NCI-H1417 treated with DMSO at 0.1 percent for 48 hours (cell line): ENCODE measurements at places on chromosomes 13 and 19.

DNA sequence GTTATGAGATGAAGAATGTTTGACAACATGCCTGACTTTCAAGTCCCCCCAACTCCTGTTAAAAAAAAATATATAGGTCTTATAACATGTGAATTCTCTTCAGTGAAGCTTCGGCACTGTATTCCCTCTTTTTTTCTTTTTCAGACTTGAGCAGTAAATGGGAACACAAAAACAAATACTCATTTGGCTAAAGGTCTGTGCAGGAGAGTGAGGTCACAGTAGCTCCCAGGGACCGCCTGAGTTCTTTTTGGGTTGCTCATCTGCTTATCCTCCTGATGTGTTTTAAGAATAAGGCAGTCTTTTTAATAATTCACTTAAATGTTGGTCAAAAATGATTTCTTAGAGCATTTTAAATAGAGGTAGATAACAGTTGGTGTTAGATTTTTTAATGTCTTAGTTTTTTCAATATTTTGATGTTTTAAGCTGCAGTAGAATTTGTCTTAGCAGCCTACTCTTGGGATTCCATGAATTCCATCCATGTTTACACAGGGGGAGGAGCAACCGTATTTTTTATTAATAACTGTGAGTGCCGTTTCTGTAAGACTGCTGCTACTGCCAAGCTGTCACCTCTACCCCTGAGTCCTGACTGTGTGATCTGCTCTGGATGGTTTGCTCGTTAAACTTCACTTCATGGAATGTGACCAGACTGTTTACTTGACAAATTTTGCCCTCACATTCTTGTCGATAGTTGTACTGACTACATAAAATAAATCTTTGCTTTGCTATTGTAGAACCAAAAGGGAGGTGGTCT, 14.9 kb downstream of the HNRNPM start:
- no peak for DNase-seq

- no peak for DNase-seq
These were observed 2.5 kb downstream of the SLC1A5 start for GRCh38 chr19:46785980-46786235.

GRCh38 chr19:46019270-46019669, 3.6 kb downstream of the PGLYRP1 start:
- DNase-seq: no peak

DNA sequence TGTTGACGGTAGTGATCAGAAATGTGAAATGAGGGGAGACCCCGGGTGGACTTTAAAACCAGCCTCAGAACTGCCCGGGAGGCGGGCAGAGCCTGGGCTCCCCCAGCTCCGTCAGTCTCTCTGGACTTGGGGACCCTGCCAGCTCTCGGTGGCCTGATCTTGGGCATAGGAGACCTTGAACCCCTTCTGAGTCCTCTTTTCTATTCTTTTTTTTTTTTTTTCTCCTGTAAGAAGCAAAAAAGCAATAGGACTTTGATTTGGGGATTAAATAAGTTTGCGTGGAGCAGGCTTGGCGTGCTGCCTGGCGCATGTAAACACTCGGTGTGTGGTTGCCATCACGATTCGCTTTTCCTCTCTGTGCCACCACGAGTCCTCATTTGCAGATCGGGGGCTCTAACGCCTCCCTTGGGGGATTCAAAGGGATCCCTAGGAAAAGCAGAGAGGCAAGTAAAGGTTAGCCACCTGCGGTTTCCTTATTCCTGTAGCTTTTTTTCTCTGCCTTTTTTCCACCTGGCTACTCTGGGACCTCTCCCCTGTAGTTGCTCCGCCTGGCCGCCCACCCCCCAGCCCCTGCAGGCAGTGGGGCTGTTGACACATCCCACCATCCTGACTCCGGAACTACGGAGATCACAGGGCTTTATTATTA, 1.3 kb downstream of the SAFB start:
- no peak for DNase-seq

DNA sequence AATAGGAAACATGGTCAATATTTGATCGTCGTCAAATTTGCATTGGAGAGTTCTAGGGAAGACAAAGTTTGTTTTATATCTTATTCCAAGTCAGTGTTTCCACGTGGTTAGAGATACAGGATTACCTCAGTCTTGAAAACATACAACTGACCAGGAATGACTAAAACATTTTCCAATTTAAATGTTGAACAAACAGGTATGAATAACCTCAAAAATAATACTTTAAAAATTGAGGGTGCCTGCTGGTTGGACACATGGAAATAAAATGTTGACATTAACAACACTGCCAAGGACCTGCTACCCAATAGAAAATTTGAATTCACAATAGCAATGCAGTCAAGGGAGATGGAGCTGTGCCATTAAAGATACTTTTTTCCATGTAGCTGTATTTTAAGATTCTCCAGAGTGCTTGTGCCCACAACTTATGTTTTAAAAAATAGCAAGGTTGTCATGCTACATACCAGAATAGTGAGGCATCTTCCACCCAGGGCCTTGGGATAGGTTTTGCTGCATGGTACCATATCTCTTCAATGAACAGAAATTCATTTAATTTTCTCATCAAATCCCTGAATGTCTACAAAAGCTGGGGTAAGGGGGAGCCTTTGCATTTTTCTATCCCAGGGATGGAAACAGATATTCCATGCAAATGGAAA, 260.8 kb downstream of the EFNB2 start:
- DNase-seq: no peak

GRCh38 chr19:3407556-3408516, 41.5 kb downstream of the NFIC start:
- no peak for DNase-seq

DNA sequence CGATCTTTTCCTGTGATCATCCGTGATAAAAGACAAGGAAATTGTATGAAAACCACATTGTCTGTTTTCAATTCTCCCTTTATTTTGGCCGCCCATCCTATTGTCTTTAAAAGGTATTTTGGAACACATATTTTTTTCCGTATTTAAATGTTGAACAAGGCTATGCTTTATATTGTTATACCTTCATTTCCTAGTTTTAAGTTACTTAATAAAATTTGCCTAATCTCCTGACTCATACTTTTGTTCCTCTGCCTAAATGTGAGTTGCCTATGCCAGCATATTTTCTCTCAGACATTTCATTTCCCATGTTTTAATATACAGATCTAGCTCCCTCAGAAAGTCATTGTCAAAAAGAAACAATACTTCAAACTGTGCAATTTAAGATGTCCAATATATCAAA, 104.2 kb downstream of the SLITRK6 start:
- no peak for DNase-seq

- no peak for DNase-seq
These were observed 13.4 kb upstream of the CASP14 start for GRCh38 chr19:15035795-15036311.

DNA sequence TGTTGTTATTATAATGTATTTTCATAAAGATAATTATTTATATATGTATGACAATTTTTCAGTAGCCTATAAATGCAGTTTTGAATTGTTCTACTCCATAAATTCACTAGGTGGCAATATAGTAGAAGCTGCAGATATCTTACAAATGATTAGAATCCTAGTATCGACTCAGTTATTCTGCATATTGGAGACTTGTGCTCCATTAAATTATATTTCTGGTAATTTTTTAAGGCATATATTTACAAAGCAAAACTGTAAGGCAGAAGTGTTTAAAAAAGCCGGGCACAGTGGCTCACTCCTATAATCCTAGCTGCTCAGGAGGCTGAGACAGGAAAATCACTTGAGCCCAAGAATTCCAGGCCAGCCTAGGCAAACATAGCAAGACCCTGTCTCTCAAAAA, 58.7 kb downstream of the DPY19L3 start:
- no peak for DNase-seq

GRCh38 chr13:40056898-40057619, 401.6 kb downstream of the COG6 start:
- DNase-seq: no peak

DNA sequence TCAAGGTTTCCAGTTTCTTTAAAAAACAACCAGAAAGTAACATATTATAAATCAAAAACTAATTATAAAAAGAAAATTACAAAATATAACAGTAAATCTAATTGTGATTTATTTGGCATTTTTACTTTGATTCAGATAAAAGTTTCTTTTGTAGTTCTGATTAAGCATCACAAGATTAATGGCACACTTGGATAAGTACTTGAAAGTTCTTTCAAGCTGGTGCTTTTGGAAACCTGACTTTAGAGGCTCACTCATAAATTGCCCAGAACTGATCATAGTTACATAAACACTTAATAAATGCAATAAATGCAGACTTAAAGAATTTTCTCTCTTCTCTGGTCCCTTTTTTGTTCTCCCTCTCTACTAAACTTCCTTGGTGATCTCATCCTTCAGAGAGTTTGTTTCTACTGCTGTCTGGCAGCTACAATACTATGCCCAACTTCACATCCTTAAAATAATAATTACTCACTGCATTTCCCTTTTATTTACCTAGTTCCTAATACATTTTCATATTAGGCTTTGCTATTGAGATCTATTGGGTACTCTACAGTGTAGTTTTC, 1417.0 kb downstream of the EFNB2 start:
- no peak for DNase-seq

DNA sequence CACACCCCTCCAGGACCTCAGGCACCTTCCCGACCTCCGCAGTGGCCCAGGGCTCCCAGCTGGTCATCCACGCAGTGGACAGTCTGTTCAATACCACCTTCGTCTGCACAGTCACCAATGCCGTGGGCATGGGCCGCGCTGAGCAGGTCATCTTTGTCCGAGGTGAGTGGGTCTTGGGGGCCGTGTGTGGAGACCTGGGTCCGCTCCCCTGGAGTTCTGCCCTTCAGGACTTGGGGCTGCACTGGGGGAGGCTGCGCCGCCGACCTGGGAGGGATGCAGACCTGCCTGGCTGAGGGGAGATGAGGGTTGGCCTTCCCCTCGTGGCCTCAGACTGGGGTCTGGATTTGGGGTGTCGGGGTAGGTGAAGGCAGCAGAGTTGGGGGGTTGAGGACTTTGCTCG, 16.7 kb upstream of the TOMM40 start:
- no peak for DNase-seq

- no peak for DNase-seq
These were observed 462.5 kb upstream of the SLITRK5 start for GRCh38 chr13:87208636-87209035.

DNA sequence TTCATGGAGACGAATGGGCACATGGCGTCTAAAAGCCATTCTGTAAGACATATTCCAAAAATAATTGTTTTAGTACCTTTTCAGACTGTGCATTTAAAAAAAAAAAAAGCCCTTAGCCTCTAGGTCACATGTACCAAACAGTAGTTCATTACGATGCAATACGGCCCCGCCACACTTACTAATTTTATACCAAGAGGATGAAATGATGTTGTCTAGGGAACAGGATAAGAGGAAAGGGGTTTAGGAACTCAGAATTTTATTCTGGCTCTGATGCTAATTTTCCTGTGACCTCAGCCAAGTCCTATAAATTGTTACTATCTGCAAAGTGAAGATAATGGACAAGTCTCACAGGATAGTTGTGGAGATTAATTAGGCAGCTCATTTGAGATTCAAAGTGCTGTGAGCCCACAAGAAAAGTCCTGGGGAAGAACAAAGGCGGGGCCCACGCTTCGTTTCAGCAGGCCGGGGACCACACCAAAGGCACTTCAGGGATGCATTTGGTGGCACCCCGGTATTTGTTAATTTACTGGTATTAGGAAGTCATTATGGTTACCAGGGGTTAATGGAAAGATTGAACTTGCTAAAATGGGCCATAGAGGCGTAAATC, 511.1 kb downstream of the IRS2 start:
- DNase-seq: no peak

DNA sequence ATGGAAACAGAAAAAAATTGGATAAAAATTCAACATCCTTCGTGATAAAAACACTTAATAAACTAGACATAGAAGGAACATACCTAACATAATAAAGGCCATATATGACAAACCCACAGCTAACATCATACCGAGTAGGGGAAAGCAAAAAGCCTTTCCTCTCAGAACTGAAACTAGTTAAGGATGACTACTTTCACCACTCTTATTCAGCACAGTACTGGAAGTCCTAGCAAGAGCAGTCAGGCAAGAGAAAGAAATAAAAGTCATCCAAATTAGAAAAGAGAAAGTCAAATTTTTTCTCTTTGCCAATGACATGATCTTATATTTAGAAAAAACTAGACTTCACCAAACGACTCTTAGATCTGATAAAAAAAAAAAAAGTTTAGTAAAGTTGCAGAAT, 25.8 kb upstream of the SLC7A9 start:
- no peak for DNase-seq
